ENCODE measurements at places on chromosomes 1 and 21. TPM values are rescaled to one million over a fixed set of nuclear protein-coding genes. Genes with fewer than 3 reads are reported as not detected.

DNA sequence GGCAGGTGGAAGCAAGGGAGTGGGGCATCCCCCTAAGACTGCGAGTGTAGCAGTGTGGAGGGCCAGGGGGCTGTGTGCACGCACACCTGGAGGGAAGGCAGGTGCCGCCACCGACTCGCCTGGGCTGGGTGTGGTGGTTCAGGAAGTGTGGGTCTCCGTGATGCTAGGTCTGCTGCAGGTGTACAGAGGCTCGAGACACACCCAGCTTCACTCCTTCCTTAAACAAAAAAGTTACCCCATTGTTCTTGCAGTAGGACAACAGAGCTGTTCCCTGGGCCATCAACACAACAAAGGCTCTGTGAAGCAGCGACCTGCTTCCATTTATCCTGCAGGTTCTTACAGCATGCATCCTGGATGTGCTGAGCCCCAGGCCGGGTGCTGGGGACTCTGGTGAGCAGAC lies 100.4 kb upstream of the TMEM51 start:
- no peak for DNase-seq

- no peak for DNase-seq
Measured at GRCh38 chr1:241598249-241598648, 41.9 kb downstream of the CHML start.

- DNase-seq = no peak
Measured at GRCh38 chr1:235286667-235287066, 41.3 kb downstream of the ARID4B start.

DNA sequence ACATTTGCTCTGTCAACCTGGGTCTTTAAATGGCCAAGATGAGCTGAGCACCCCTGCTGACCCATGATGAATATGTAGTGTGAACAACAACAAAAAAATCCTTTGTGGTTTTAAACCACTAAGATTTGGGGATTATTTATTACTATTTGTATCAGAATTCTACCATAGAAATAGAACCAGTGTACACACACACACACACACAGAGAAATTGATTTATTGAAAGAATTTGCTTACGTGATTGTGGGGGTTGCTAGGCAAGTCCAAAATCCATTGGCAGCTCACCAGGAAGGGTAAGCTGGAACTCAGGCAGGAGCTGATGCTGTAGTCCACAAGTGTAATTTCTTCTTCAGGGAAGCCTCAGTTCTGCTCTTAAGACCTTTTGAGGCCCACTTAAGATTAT lies 82.5 kb upstream of the MAP1LC3C start:
- no peak for DNase-seq

GRCh38 chr1:23167353-23168078 lies 1.1 kb downstream of the LUZP1 start:
- peak; percentile 67 for DNase-seq

GRCh38 chr21:27036736-27037301 lies 69.9 kb upstream of the ADAMTS5 start:
- DNase-seq = peak; percentile 36

DNA sequence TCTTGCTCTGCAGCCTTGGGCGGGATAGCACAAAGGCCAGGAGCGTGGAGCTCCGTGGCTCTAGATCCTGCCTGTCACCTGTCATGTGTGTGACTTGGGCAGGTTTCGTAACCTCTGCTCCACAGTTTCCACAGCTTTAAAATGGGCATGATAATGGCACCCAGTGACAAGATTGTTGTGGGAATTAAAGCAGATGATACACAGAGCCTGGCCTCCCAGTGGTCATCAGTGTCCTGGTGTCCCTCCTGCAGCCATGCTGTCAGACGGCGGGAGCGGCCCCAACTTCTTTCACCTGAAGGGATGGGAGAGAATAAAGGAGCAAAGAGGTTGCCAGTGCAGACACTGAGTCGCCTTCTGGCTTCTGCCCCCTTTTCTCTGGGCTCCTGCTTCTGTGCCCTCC lies 61.5 kb downstream of the SLC37A1 start:
- DNase-seq = no peak

DNA sequence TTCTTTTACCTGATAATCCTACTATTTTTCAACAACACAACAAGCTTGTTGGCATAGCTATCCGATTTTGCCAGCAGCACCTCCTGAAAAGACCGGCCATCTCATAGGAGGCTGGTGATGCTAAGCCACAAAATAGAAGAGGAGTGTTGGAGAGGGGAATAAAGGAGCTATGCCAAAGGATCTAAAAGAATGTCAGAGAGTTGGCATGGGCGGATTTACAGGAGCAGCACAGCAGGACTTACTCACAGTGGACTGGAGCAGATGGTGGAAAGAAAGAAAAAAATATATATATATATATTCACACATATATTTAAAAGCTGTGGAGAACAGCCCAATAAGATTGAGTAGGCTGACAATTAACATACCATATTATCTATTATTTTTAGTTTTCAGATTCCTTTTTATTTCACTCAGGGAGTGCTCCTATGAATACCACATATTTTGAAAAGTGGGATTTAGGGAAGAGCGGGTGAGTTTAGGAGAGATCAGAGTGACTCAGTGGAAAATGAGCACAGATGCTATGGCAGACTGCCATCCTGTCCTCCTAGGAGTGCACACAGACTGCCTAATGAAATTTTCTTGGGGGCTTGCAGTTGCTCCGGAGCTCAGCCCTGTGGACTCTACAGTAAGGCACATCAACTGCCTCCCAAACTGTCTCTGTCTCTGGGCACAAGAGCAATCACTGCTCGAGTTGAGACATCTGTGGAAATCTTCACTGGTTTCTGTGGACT lies 394.4 kb upstream of the CHRM3 start:
- DNase-seq = peak; percentile 90

- DNase-seq = no peak
Measured at GRCh38 chr1:22903113-22903512, 69.6 kb downstream of the LACTBL1 start.

- no peak for DNase-seq
Measured at GRCh38 chr1:109164538-109164937, 49.2 kb upstream of the SARS1 start.

DNA sequence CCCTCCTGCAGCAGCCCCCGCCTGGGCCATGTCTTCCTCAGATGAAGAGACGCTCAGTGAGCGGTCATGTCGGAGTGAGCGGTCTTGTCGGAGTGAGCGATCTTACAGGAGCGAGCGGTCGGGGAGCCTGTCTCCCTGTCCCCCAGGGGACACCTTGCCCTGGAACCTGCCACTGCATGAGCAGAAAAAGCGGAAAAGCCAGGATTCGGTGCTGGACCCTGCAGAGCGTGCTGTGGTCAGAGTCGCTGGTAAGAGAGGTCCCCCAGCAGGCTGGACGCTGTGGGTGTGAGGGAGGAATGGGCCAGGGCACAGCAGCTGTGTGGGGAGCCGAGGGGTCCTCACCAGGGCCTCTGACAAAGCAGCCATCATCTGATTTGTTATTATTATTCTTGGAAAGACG lies 58.0 kb downstream of the NDUFS5 start:
- no peak for DNase-seq

- no peak for DNase-seq
Measured at GRCh38 chr1:34292472-34292871, 115.8 kb downstream of the C1orf94 start.

DNA sequence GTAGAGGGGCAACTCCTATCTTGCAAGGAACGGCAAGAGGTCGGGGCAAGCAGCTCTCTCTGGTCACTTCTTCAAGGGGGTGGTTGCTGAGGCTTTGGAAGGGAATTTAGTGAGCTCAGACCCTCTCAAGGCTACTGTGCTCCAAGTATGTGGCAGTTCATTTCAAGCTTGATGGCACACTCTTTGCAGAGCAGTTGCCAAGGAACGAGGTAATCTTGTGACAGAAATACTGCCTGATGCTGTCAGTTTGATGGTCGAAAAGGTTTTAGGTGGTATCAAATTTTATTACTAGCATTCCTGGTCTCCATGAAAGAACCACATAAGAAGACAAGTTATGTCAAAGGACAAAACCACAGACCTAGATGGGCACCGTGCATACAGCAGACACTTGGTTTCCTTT lies 13.1 kb downstream of the CFAP298 start:
- DNase-seq = no peak

DNA sequence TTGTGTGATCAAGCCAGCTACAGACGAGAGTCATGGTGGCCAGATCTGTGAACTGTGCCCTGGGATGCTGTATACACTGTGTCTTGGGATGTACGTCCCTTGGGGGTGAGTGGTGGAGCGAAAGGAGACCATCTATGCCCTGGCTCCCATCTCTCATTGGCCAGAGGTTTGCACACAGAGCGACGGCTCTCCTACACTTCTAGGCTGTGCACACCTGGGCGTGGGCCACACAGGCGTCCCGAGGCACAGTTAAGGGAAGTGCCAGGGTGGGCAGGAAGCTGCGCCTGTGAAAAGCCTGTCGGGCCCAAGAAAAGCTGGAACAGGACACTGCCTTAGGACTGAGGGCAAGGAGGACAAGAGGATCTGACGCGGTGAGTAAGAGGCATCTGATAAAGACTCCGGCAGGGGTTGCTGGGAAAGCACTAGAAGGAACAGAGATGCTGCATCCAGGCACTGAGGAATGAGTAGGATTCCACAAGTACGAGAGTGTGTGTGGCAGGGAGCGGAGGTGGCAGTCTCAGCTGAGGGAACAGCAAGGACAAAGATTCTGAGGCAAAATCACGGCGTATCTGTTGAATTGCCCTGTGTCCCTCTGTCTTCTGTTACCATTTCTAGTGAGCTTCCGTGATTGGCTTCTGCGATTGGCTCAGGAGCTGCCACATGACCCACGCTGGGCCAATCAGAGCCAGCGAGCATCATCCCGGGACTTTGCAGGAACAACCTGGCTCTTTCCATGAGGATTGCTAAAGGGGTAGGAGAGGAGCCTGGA lies 67.9 kb upstream of the ZBTB40 start:
- no peak for DNase-seq

GRCh38 chr1:110914676-110915075 lies 41.7 kb downstream of the CD53 start:
- no peak for DNase-seq

- DNase-seq = no peak
Measured at GRCh38 chr1:202038688-202039346, 28.4 kb downstream of the ELF3 start.

DNA sequence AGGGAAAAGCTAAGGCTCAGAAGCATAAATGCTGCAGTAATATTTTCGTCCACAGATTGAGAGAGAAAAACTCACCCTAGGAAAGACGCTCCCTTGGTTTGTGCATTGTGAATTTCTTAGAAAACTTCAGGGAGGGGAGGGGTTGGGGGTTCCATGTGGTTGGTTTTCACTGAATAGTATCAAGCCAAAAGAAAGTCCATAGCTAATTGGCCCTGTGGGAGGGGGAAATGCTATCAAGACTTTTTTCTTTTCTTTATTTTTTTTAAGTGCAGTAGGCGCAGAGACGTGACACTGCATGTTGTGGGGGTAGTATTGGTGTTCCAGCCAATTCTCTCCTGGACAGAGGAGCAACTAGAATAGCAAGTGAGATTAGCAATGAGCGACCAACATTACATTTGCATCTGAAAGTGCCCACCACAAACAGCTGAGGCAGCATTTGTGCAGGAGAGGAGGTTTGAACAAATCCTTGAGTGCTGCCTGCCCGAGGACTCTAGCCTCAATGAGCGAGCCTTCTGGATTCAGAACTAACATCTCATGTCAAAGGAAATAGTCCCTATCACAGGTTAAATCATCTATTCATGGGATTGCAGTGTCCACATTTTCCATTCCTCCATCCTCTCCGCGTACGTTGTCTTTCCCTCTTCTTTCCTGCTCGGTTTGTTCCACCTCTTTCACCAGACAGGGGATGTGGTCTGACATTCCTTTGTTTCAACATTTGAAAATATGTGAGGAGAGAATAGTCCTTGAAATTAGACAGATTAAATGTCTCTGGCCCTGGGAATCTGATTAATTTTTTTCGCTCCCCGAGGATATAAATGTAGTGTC lies 118.0 kb upstream of the MARK1 start:
- DNase-seq = peak; percentile 82

DNA sequence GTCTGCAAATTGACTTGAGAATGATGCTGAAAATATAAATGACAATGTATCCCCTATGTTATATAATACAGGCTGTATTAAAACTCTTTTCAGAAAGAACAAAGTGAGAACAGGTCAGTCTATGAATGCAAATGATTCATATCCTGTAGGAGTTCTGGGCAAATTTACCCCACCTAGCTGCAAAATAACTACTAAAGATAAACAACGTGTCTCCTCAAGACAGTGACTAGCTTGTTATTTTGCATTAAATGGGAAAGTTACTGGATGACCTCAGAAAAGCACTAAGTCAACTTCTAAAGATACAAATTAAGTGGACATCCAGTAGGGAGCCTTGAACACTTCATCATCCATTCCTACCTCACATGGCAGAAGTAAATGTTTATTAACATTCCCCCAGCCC lies 11.1 kb downstream of the RNF19B start:
- DNase-seq = no peak

- peak; percentile 96 for DNase-seq
Measured at GRCh38 chr21:16534408-16535101, 804.8 kb downstream of the USP25 start.

- DNase-seq = no peak
Measured at GRCh38 chr1:209276321-209276720, 307.2 kb upstream of the CAMK1G start.

DNA sequence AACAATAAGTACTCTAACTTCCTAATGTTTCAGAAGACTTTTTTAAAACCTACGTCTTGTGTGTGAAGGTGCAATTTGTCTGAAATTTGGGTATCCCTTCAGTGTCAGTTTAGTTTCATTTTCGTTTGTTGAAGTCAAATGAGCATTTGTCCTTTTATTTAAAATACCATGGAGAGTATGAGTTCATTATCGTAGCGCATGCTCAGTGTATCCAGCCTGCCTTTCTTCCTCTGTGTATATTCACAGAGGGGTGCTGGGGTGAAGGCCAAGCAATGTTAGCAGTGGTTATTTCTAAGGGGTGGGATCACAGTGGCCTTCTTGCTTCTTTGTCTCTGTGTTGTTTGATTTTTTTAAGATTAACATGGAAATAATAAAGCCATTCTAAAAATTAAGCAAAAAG lies 43.2 kb downstream of the CNN3 start:
- DNase-seq = peak; percentile 87

DNA sequence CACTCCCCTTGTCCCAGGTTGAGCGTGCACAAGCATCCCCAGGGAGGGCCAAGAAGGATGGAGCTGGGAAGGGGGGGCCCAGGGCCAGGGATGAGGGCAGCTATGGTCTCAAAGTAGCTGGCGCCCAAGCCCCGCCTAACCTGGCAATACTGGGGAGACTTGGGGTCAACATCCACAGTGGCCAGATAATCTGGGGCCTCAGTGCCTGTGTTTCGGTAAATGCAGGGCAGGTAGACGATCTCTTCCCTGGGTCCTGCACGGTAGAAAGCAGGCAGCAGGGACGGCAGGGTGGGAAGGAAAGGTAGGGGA lies 3.2 kb downstream of the SELENBP1 start:
- no peak for DNase-seq

Gene MINDY1
- 15.7 TPM for total RNA-seq

Gene ZMYM4
- 37.7 TPM for total RNA-seq

Gene NCF2
- 5.5 TPM for total RNA-seq

Gene ERICH3
- total RNA-seq = 0.04 TPM

Gene AADACL4
- total RNA-seq = 0.04 TPM

Gene KIF26B
- 0.89 TPM for total RNA-seq

Gene INAVA
- total RNA-seq = 1.2 TPM

Gene C1QB
- 18.5 TPM for total RNA-seq

Gene PCP4
- 1.2 TPM for total RNA-seq

Gene SH2D2A
- total RNA-seq = 0.71 TPM

All from muscle of leg (tissue), 16 donors.